HepG2 (cell line): ENCODE measurements at places on chromosomes 2 and 18. TPM values are rescaled to one million over a fixed set of nuclear protein-coding genes. Genes with fewer than 3 reads are reported as not detected.

DNA sequence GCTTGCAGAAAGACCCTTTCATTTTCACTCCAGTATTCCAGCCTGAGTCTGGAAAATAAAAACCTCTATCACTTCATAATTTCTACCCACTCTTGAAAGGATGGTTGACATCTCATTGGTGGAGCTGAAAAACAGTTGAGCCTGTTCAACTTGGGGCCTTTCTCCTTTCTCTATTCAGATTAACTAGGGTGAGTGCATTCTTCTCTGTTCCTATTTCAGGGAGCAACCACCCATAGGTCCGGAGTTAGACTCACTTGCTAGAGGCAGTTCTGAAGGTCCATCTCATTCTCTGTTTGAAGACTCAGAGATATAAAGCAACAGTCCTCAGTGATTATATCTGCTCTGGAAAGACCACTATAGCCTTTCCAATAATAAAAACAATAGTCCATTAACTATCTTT, 167.9 kb upstream of the SPOPL start:
- DNase-seq = no peak

DNA sequence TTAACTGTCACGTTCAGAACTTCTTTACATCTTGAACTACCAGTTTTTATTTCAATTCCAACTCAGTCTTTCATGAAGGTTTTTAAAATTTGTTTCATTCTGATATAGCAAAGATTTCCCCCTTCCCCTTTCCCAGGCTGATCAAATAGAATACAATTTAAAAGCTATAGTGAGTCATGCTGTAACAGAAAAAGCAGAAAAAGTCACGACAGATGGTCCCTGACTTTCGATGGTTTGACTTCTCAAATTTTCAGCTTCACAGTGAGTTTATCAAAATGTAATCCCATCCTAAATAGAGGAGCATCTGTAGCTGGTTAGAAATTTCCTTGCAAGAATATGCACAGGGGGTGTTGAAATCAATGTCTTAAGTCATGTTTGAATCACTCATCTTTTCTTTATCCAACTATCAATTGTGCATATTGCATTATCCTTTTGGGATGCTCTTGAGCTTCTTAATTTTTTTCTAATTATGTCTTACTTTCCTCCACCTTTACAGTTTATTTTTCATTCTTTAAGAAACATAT, 500.3 kb downstream of the LRP1B start:
- no peak for DNase-seq

- no peak for DNase-seq
Measured at GRCh38 chr2:127007652-127008051, 99.3 kb downstream of the BIN1 start.

DNA sequence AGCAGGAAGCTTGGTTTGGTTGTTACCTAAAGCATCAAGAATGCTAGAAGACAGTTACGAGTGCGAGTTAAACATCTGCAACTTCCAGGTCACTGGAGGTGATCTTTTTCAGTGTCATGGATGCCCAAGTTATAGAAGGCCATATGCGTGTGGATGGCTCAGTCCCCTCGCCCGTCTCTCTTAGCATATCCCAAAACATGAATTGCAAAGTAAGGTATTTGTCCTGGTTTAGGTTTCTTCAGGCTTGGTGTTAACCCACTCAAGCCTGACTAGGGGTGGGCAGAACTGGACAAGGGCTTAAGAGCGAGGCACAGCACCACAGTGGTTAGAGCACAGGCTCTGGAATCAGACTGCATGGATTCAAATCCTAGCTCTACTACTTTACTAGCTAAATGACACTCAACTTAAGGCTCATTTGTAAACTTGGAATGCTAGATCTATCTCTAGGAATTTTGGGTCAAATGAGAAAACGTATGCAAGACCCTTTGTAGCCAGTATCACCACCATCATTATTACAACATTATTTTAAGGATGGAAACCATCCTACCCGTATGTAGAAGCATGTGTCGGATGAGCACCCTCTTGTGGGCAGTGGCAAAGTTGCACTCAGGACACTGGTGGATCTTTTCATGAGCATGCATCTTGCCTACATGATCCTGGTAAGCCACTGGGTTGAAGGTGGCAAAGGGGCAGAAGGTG, 11.2 kb downstream of the ZNF142 start:
- peak; percentile 56 for DNase-seq

DNA sequence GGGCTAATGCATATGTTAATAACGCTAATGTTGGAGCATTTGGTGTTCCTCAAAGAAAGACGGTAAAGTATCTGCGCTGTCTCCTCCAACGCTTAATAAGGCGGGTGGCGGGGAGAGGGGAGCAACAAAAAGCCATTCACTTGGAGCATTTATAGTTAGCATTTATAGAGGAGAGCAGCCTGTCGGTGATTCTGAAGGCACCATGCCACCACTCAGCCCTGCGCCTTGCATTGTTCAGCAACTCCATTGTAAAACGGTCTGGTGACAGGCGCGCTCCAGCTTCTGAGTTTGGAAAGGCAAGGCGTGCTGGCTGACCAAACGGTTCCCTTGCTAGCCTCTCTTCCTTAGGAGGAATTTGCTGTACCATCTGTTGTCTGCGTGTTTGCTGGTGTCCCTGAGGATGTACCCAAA, 83.9 kb downstream of the LYPD1 start:
- DNase-seq = no peak

DNA sequence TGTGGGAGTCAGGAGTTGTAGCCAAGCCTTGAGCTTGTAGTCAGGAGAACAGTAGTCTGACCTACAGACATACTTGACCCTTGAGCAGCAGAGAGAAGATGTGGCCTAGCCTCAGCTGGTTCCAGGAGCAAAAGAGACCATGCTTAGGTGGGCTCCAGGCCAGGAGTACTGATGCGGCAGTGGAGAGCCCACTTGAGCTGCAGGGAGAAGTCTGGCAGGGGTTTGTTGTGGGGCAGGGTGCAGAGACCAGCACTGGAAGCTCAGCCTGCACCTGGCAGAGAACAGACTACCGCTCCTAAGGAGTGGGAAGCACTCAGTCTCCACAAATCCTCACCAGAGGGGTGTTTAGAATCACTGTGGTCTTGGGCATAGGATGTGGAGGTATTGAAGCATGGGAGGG, 197.9 kb downstream of the TPGS2 start:
- no peak for DNase-seq

DNA sequence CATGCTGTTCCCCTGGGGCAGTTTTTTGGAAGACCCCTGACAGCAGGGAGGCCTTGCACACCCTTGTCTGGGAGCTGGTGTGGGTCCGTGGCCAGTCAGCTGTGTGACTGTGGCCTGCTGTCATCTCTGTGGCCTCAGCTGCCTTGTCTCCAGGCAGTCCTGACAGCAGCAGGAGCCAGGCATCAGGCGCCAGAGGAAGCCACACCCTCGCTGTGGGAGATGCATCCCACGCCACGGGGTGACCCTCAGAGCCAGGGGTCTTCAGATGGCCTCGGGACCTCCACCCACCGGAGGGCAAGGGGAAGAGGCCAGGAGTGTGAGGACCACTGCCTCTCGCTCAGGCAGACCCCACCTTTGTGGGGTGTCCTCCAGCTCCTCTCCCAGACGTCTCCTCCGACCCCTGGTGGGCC, 5.0 kb downstream of the BOK start:
- no peak for DNase-seq

- DNase-seq = no peak
Measured at GRCh38 chr2:191465766-191466420, 212.0 kb upstream of the NABP1 start.

GRCh38 chr18:9239720-9240119, 94.9 kb upstream of the TWSG1 start:
- DNase-seq = no peak

- DNase-seq = no peak
Measured at GRCh38 chr18:59379772-59380522, 20.9 kb upstream of the LMAN1 start.

DNA sequence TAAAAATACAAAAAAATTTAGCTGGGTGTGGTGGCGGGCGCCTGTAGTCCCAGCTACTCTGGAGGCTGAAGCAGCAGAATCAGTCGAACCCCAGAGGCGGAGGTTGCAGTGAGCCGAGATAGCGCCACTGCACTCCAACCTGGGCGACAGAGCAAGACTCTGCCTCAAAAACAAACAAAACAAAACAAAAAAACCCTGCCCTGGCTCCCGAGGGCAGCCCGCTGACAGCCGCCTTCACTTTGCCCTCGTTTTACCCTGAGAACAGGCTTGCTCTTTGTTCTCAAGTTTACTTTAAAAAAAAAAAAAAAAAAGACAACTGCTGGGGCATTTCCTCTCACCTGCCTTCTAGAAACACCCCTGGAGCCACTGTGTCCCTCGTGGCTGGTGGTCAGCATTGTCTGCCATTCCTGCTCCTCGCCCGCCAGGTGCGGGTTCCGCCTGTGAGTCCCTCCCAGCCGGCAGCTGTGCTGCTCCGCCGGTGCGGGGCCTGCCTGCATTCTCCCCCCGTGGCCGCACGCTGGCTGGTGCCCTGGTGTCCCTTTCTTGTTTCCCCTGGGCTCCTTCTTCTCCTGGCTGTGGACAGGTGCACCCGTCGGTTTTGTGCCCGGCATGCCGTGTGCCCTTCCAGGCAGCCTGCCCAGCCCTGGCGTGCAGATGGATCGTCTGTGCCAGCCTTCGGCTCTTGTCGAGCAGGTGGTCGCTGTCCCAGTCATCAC, 105.7 kb downstream of the USP40 start:
- DNase-seq = peak; percentile 84

Gene NEB
- polyA plus RNA-seq = 0.21 and 0.27 TPM in 2 replicates

Gene SERPINB2
- 0.04 and 0.07 TPM in 2 replicates for polyA plus RNA-seq

Gene TMEM178A
- polyA plus RNA-seq = 3.3 and 3.8 TPM in 2 replicates

Gene ITGA4
- polyA plus RNA-seq = not detected in 2 replicates
